Esophagus squamous epithelium (tissue), 5 donors: ENCODE measurements at places on chromosomes 11 and 22.

DNA sequence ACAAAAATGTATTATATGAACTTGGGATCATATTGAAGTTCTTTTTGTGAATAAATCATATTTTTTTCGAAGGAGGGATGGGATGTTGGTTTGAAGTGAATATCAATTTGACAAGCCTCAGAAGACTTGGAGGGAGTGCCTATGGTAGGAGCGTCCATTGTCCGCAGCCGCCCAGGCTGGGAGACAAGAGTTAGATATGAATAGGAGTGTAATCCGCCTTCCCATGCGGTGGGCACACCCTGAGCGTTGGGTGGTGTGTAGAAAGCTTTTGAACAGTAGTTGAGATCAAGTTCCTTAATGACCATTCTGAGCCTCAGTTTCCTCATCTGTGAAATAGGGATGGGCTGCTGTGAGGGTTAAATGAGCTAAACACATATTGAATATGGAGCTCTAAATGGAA lies 7.0 kb downstream of the CD82 start:
- no peak for DNase-seq

DNA sequence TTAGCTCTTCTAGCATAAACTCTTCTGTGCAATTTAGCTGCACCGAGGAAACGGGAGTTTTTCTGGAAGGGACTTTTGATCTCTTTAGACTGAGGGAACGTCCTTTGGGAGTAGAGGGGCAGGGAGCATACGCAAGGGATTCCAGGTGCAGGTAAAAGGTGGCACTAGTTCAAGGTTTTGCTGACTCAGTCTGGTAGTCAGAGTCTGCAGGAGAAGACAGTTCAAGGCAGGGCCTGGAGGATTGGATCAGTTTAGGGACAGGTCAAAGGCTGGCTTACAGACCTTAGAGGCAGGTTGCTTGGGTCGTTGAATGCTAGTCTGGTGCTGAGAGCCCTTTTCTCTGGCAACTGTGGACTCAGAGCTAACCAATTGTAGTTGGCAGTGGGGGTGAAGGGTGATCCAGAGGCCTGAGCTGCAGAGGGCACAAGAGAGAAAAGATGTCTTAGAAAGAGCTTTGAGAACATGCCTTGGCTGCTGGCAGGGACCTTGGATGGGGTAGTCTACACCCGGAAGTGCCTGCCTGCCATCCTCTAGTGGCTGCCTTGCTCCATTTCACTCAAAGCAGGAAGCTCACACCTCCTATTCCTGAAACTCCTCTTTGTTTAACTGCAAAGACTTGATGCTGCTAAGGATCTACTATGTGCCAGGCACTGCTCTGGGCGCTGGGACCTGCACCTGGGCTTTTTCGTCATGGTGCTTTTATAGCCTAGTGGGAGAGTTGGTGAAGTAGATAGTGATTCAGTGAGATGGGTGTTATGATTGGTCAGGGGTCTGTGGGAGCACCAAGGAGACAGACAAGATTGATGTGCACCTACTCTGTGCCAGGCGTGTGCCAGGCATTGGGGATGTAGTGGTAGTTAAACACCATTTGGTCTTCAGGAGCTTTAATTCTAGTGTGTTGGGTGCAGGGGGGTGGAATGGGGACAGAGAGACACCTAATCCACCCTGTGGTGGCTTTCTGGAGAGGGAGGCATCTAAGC lies 17.1 kb downstream of the MIAT start:
- no peak for DNase-seq

GRCh38 chr11:72483412-72484186 lies 49.3 kb upstream of the CLPB start:
- DNase-seq, result no peak

- DNase-seq, result no peak
These were observed 7.5 kb downstream of the TRIM29 start for GRCh38 chr11:120130176-120130980.

GRCh38 chr11:74686792-74687191 lies 44.4 kb downstream of the CHRDL2 start:
- DNase-seq, result no peak

DNA sequence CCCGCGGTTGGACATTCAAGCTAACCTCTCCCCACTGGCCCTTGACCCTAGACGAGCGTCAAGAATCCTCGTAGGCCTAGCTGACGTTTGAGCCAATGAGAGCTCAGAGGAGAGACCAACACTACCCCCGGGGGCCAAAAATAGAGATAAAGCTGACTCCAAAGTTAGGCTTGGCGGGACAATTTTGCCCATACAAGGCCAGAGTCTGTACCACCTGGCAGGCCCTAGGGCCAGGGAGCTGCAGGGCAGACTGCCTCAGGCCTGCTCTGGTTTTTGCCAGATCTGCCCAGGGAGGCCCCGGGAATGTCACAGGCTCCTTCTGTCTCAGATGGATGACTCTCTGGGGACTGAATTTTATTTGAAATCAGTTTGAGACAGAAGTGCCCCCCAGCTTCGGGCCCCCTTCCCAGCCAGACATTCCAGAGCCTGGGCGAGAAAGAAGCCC lies 40.8 kb upstream of the ACCSL start:
- no peak for DNase-seq

DNA sequence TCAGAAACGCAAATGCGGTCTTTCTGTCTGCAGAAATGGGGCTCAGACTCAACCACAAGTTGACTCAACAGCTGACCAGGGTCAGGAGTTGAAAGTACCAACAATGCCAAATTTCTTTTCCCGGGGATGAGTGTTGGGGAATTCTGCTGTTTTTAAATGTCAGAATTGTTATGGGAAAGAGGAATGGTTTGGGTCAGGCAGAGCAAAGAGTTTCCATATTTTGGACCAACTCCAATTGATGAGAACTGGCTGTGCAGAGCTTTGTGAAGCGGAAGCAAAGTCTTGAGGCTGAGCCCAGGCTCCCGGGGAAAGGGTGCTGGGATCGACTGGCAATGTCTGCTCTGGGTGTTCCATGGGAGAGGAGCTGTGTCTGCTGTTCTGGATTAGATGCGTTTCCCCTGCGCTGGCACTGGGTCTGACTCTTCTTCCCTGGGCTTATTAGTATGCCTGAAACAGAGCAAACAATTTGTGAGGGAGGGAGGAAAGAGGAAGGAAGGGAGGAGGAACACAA lies 36.2 kb downstream of the TXN2 start:
- DNase-seq, result no peak

DNA sequence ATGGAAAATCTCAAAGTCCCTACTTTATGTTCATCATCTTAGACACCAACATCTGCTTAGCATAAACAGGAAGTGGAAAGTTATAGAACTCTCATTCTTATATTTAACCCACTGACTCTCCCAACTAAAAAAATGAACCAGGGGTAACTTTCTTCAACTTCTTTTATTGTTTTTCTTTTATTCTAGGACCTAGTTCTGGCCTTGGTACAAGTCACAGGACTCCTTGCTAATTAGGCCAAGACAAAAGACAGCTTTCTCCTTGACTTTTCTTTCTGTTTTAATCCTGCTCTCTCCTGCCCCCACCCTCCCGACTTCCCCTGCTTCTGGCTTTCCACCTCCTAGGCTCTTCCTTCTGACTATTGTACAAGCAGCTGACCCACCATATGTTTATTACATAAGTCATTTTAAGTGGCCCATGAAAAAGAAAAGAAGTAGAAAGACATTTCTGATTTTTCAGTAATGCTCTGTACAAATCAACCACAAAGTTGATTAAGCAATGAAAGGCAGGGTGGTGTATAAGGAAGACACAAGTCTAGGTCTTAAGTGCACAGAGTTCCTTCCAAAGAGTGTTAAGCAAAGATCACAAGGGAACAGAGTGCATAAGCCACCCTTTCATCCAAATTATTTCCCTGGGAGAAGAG lies 18.3 kb downstream of the JAML start:
- DNase-seq, result no peak

- no peak for DNase-seq
These were observed 14.4 kb upstream of the ST3GAL4 start for GRCh38 chr11:126340960-126341606.

DNA sequence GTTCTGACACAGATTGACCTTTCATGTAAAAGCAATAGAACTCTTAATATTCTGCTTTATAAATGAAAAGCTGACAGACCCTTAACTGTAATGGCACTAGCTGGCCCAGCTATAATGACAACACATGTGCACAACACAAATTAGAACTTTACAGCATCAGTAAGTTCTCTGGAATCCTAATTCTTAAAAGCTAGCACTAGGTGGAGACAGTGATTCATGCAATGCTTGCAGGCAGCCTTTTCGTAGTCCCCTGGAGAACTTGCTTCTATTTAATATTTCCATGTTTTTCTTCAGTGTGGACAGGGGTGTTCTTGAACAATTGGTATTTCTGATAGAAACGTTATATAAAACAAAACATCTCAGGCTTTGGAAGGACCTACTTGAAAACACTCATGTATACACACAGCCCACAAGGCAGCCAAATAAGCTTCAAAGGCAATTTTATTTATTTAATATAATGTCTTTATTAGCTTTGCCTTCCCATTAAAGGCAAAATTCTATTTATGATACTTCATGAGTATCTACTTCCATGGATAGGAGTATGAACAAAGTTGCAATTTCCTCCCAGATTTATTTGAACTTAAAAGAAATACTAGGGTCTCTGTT lies 374.3 kb upstream of the MPPED2 start:
- DNase-seq, result no peak

DNA sequence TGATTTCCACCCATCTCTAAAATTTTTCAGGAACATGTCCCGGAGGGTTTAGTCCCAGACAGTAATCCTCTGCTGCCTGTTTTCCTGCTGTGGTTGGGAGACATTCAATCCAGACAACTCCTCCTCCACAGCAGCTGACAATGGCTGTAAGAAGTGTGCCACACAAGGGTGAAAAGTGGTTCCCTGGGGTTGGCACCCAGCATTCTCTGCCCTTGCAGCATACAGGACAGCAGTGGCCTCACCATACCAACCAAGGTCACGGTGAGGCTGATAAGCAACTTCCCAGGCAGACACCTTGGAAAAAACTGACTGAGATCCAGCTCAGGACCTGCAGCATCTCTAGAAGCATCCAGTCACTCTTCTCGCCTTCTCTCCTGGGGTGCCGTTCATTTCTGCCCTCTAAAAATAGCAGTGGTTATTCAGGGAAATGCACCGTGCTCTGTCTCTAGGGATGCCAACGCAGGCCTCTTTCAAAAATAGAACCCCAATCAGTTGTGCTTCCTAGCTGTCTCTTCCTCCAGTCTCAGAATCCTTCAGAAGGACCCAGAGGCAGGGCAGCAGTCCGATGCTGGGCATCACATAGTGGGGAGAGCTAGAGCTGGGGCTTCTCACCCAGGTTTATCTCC lies 241.0 kb downstream of the TENM4 start:
- DNase-seq, result no peak

GRCh38 chr11:92067016-92067415 lies 157.6 kb upstream of the FAT3 start:
- no peak for DNase-seq

- no peak for DNase-seq
These were observed 303.3 kb upstream of the ZC3H12C start for GRCh38 chr11:109789901-109790300.

- DNase-seq, result no peak
These were observed 180.7 kb downstream of the PGR start for GRCh38 chr11:100948936-100949335.

DNA sequence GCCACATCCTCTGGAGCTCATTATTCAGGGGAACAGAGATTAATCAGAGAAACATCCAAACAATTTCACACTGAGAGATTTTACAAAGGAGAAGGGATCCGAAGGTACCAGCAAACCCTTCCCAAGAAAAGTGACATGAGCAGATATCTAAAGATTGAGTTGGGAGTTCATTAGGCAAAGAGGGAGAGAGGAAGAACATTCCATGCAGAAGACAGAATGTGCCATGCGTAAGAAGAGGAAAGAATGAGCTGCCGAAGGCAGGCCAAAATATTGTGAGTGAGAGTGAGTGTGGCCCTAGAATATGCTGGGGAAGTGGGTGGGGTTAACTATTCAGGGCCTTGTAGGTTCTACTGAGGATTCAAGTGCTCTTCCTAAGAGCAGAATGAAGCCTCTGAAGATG lies 50.0 kb upstream of the LYVE1 start:
- DNase-seq, result no peak

DNA sequence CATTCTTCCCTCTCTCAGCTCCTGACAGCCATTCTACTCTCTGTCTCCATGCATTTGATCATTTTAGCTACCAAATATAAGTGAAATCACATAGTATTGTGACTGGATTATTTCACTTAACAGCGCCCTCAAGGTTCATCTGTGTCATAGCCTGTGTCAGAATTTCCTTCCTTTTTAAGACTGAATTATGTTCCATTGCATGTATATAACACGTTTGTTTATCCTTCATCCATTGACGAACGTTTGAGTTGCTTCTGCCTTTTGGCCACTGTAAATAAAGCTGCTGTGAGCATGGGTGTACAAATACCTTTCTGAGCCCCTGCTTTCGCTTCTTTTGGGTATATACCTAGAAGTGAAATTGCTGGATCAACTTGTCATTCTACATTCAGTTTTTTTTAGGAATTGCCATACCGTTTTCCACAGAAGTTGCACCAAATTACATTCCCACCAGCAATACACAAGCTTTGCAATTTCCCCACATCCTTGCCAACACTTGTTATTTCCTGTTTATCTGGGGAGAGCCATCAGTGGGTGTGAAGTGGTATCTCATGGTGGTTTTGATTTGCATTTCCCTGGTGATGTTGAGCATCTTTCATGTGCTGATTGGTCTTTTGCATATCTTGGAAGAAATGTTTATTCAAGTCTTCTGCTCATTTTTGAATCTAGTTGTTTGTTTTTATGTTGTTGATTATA lies 17.5 kb downstream of the GLB1L2 start:
- DNase-seq, result no peak

DNA sequence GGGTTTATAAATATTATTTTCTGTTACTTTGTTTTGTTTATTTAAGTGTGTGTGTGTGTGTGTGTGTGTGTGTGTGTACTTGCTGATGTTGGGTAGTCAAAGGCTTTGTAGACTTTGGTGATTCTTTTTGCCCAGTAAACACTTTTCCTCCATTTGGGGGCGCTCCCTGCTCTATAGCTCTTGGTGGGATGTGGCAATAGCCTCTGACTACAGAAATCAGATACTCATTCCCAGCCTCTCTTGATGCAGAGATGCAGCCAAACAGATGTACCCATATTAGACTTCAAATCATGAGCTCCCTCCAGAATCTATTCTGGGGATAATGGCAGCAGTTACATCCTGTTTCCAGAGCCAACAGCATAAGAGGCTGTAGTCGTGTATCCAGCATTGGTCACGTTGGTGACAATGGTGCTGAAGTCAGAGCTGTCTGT lies 33.4 kb upstream of the APOL5 start:
- no peak for DNase-seq

DNA sequence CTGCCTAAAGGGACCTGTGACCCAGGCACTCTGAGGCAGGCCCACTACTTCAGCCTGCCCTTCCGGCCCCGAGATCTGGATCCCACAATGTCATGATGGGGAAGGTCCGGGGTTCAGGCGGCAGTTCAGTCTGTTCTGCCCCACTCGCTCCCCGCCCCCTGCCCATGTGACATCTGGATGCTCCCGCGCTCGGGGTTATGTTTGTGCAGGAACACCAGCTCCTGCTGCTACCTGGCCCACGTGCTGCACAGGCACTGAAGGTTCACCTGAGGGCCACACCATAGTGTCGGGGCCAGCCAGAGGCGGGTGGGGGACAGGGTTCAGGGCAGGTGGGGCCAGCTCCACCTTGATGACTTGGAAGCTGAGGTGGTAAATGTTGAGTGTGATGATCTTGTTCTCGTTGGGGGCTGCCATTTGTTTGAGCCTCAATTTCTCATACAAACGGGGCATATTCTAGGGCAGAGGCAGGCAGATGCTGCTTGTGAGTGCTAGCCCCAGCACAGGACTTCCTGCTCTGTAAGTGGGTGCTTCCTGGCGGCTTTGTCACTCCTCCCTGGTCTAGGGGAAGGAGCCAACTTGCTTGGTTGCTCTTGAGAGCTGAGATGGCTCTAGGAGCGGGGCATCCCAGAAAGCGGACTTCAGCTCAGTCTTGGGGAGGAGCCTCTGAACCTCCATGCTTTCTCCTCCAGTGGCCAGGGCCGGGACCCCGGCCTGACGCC lies 4.4 kb upstream of the SIPA1 start:
- no peak for DNase-seq

GRCh38 chr11:44159848-44160721 lies 64.6 kb downstream of the EXT2 start:
- no peak for DNase-seq
